WTC11 (cell line): ENCODE measurements at places on chromosomes 16 and 17. TPM values are rescaled to one million over a fixed set of nuclear protein-coding genes. Genes with fewer than 3 reads are reported as not detected.

Gene LYZL6
- total RNA-seq: not detected in 3 replicates

GRCh38 chr16:27980076-27980775 is 83.3 kb downstream of the GSG1L start:
- no peak overlapping the region for H3K4me3 ChIP-seq
- DNase-seq: no peak
- H3K27me3 ChIP-seq: no peaks in the 10 kb centered on the region; the same call in none of the 2 replicates
- no peaks in the 10 kb centered on the region for H3K4me1 ChIP-seq
- no peak overlapping the region for H3K27ac ChIP-seq

Gene CCL15
- total RNA-seq: not detected in 3 replicates

- H3K36me3 ChIP-seq: peaks cover 4% of the 10 kb centered on the region; the same call in 1 of the 2 replicates
- no peak for DNase-seq
- H3K4me3 ChIP-seq: no peak overlapping the region
- H3K27ac ChIP-seq: no peak overlapping the region
- no peaks in the 10 kb centered on the region for H3K4me1 ChIP-seq
- peaks cover 2% of the 10 kb centered on the region; the same call in 1 of the 2 replicates for H3K27me3 ChIP-seq
Observed at GRCh38 chr17:65261682-65262636, 124.8 kb downstream of the RGS9 start.

- H3K27ac ChIP-seq: no peak overlapping the region
- H3K27me3 ChIP-seq: no peaks in the 10 kb centered on the region
- no peak for DNase-seq
- H3K4me1 ChIP-seq: peaks cover 5% of the 10 kb centered on the region
- H3K36me3 ChIP-seq: no peaks in the 10 kb centered on the region
Observed at GRCh38 chr16:58057784-58058183, 32.2 kb downstream of the MMP15 start.

DNA sequence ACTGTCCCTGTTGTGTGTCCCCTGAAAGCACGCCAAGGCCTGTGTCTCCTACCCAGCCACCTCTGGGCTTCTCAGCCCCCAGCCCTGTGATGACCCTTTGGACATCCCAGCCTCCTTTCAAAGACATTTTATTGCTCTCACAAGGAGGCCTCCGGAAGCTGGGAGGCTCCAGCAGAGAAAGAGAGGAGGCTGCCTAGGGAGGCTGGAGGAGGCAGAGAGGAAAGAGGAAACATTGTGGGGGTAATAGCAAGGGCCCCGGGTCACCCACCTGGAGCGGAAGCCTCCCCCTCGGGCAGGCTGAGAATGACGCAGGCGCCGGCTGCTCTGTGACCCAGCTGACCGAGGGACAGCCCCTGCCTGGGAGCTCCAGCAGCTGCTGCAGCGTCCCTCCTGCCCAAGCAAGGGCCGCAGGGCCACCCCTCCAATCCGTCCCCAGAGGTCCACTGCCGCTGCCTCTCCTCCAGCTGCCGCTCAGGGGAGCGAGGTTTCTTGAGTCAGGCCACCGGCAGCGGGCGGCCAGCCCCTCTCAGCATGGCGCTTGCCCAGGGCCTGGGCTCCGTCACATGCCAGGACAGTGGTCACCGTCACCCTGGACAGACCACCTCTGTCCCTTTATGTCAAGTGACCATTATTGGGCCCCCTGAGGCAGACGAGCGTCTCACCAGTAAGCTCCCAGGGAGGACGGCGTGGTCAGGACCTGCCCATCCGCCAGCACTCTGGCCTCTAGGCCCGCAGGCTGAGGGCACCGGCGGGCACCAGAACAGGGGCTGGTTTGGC is 29.3 kb downstream of the ACTG1 start:
- peaks cover 66% of the 10 kb centered on the region for H3K27me3 ChIP-seq
- peak overlapping the region; percentile 52 for H3K4me3 ChIP-seq

- peaks cover 22% of the 10 kb centered on the region for H3K4me1 ChIP-seq
- no peaks in the 10 kb centered on the region for H3K27me3 ChIP-seq
- no peaks in the 10 kb centered on the region for H3K36me3 ChIP-seq
- no peak overlapping the region for H3K4me3 ChIP-seq
- no peak for DNase-seq
Observed at GRCh38 chr16:60279061-60279665, 1545.0 kb upstream of the GOT2 start.

DNA sequence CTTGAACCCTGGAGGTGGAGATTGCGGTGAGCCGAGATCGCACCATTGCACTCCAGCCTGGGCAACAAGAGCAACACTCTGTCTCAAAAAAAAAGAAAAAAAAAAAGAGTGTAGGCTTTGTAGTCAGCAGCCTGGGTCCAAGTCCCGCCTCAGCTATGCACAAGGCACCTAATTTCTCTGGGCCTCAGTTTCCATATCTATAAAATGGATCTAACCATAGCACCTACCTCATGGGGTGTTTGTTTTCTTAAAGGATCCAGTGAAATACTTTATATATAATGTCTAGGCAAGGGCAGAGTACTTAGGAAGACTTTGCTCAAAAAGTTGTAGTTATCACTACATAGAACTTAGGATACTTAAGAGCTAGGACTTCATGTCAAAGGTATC is 45.4 kb upstream of the NFAT5 start:
- no peak overlapping the region for H3K27ac ChIP-seq
- peaks cover 8% of the 10 kb centered on the region for H3K4me1 ChIP-seq
- peaks cover 3% of the 10 kb centered on the region for H3K27me3 ChIP-seq
- H3K4me3 ChIP-seq: no peak overlapping the region
- 0 out of 2 replicates have a peak, but pooled peaks cover 2% of the 10 kb centered on the region for H3K36me3 ChIP-seq
- no peak for DNase-seq

- DNase-seq: no peak
- peaks cover 15% of the 10 kb centered on the region for H3K27me3 ChIP-seq
- H3K36me3 ChIP-seq: no peaks in the 10 kb centered on the region
- H3K4me1 ChIP-seq: peaks cover 22% of the 10 kb centered on the region
- H3K27ac ChIP-seq: no peak overlapping the region
Observed at GRCh38 chr17:42283241-42284023, 4.9 kb upstream of the STAT5A start.

- peaks cover 6% of the 10 kb centered on the region for H3K36me3 ChIP-seq
- peak overlapping the region; percentile 57; the same call in 1 of the 2 replicates for H3K27ac ChIP-seq
- DNase-seq: no peak
- H3K27me3 ChIP-seq: no peaks in the 10 kb centered on the region
Observed at GRCh38 chr16:48361540-48362144, 23.6 kb downstream of the SIAH1 start.

DNA sequence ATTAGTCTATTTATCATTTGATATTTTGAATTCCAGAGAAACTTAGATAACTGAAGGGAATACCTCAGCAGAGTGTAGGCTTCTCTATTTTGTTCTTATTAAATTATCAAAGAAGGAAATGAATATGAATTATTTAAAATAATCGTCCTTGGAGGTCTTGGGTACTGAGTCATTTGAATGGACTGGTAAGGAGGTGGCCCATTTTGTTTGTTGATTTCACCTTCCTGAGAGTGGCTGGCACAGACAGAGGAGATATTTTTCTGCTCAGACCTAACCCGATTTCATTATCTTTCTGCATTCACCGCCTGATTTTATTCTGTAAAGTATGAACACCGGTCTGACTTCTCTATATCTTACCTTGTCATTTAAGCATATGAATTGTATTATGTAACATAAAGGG is 88.0 kb downstream of the USP22 start:
- H3K4me3 ChIP-seq: no peak overlapping the region
- no peaks in the 10 kb centered on the region for H3K27me3 ChIP-seq

DNA sequence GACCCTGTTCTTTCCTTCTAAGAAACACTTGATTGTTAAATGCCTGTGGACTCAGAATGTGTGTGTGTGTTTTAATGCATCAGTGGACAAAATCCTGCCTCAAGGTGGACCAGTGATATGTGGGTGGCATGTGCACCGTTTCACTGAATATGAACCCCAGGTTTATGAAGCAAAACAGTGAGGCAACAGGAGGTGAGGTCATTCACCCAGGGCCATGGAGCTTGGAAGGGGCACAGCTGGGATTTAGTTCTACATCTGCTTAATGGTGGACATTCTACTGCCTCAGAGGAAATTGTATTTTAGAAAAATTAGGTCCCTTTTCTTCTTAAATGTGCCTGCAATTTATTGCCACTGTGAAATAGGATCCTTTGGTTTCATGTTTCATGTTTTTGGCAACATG is 549.5 kb upstream of the EEF2KMT start:
- peaks cover 5% of the 10 kb centered on the region for H3K27me3 ChIP-seq
- no peak overlapping the region for H3K27ac ChIP-seq
- no peak overlapping the region for H3K4me3 ChIP-seq
- DNase-seq: no peak
- no peaks in the 10 kb centered on the region for H3K4me1 ChIP-seq
- peaks cover 70% of the 10 kb centered on the region for H3K36me3 ChIP-seq

DNA sequence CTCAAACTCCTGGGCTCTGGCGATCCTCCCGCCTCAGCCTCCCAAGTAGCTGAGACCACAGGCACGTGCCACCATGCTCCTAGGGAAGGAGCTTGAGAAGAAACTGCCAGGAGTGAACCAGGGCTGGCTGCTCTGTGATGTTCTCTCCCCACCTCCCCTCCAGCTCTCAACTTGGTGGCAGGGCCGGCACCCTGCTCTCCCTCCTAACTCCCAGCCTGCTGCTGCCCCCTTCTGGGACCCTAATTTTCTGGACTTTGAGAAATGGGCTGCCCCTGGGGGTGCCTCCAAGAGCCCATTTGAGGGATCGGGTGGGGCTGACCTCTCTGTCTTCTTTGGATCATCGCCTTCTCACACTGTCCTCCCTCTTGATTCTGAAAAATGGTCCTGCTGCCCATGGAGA is 14.9 kb upstream of the STAT3 start:
- no peak overlapping the region for H3K4me3 ChIP-seq
- no peaks in the 10 kb centered on the region; the same call in 1 of the 2 replicates for H3K27me3 ChIP-seq
- peaks cover 61% of the 10 kb centered on the region for H3K4me1 ChIP-seq
- H3K27ac ChIP-seq: no peak overlapping the region
- DNase-seq: peak; percentile 71

DNA sequence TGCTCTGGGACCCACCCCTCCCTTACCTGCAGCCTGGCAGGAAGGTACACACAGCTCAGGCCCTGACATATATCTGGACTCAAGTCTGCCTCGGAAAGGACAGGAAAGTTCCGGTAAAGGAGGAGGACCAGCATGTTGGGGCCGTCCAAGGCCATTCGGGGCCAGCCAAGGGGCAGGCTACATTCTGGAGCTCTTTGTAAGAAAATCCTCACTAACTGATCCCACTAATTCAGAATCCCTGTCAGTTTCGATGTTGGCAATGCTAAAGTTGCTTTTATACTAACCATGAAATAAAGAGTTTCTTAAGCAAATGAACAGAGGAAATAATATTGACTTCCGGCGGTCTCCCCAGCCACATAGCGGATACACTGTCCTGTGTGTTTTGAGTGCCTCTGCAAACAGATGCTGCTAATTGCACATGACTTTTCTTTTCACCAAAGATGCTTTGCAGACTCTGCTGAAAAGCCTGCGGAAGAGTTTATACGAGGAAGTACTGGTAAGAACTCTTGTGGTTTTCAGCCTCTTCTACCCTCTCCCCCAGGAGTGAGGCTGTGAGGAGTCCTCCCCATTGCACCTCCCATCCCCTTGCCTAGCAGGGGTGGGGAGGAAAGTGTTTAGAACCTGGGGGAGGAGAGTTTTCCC is 54.8 kb downstream of the PLXDC1 start:
- no peaks in the 10 kb centered on the region; the same call in 1 of the 2 replicates for H3K27me3 ChIP-seq
- peaks cover 30% of the 10 kb centered on the region for H3K4me1 ChIP-seq
- H3K36me3 ChIP-seq: no peaks in the 10 kb centered on the region
- no peak overlapping the region for H3K4me3 ChIP-seq
- no peak for DNase-seq

GRCh38 chr17:65966072-65966695 is 225.7 kb downstream of the CEP112 start:
- H3K4me3 ChIP-seq: no peak overlapping the region
- peaks cover 16% of the 10 kb centered on the region; the same call in 1 of the 2 replicates for H3K36me3 ChIP-seq
- H3K27ac ChIP-seq: no peak overlapping the region
- H3K4me1 ChIP-seq: no peaks in the 10 kb centered on the region
- no peak for DNase-seq
- no peaks in the 10 kb centered on the region for H3K27me3 ChIP-seq

DNA sequence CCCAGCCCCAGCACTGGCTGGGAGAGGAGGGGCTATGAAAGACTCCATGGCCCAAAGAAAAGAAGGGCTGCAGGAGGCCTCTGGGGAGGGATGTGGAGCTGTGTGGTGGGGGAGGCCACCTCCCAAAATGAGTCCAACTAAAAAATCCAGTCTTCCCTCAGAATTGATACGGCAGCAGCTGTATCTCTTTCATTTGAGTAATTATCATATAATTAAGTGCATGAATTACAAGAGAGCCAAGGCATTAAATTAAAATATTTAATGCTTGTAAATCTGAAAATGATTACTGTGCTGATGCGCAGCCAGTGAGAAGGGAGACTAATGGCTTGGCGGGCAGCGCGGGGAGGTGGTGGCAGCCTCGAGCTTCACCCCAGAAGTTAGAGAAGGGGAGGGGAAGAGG is 192.8 kb downstream of the C16orf78 start:
- peaks cover 18% of the 10 kb centered on the region for H3K4me1 ChIP-seq
- DNase-seq: no peak
- H3K27ac ChIP-seq: no peak overlapping the region
- H3K4me3 ChIP-seq: no peak overlapping the region
- H3K36me3 ChIP-seq: no peaks in the 10 kb centered on the region

Gene CACNA1H
- 38.0 to 46.9 TPM (median 46.4 TPM) in 3 replicates for total RNA-seq

Gene PNMT
- 2.4 to 3.1 TPM (median 2.7 TPM) in 3 replicates for total RNA-seq
